ENCODE measurements at places on chromosomes 5 and 9.

DNA sequence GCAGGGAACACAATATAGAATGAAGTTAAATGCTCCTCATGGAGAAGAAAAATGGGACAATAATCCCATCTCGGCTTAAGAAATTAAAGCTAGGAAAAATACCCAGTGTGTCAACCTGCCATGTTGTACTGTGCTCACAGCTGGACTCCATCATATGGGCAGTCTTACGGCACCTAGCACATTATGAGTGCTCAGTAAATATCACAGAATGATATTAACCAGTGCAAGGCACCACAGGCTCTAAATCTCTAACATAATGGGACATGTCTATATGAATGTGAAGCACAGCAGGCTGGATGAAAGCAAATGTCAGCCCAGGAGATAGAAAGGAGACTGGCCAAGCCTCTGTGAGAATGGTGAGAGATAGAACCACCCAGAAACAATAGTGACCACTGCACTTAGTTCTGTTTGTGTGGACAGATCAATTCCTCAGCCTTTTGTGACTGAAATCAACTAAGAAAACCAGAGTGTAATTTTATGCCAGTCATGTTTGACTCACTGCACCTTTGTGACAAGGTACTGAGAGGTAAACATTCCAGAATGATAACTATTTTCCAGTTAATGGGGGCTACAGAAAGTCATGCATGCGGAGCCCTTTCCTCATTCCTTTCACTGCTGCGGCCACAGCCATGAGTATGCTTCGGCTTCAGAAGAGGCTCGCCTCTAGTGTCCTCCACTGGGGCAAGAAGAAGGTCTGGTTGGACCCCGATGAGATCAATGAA is 140.4 kb upstream of the CDH6 start:
- no peak for DNase-seq

DNA sequence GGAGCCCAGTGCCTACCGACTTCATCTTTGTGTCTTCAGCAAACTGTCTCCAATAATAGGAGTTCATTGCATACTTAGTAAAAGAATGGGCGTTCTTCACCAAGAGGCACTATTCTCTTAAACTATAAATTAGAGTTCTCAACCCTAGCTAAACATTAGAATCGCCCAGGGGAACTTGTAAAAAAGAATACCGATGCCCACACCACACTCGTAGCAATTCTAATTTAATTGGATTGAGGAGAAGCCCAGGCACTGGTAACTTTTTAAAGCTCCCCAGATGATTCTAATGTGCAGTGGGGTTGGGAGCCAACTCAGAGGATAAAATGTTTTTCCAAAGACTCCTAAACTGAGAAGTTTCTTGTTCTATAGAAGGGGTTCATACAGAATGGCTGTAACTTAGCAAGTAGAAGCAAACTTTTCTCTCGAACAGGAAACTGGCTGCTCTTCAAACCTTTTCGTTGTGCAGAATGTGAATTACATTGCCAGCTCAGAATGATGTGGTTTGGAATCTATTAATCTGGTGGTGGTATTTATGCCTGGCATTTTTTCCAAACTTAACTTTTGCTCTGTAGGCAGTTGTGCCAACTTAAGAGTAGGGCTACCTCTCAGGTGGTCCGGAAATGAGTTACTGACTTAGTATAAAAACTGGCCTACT is 26.4 kb upstream of the NFIB start:
- no peak for DNase-seq

- DNase-seq, result no peak
Measured at GRCh38 chr5:142958944-142959682, 188.9 kb downstream of the ARHGAP26 start.

DNA sequence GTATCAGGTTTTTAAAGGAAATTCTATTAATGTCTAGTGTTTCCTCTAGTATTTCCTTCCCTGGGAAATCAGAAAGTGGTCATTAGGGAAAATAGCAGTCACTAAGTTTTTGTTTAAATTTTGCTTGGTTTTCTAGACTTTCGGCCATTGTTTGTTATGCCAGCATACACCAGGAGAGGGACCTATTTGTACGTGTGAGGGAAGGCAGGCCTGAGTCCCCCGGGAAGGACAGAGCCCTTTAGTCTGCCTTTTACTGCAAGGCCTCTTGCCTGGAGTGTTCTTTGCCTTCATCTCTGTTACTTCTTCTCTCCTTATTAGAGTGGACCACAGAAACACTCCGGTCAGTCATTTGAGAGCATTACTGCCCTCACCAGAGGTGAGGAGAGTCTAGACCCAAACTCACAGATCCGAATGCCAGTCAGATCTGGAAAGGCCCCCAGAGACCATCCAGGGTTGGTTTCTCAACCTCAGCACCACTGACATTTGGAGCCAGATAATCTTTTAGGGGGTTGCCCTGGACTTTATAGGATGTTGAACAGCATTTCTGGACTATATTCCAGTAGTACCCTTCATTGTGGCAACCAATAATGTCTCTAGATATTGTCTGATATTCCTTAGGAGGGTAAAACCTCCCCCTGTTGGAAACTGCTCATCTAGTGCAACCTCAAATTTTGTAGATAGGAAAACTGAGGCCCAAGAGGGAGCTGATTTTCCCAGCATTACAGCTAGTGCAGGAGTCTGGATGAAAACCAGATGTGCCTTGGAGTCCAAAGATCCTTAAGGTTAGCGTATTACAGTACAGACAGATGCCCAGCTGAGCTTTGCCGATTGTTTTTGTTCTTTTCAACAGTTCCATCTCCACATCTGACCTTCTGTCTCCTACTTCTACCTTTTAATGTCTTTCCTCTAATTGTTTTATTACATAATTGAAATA is 93.0 kb upstream of the NIPAL4 start:
- peak; percentile 54 for DNase-seq

Data from Ammon's horn (tissue), 1 donor.